Spinal cord (tissue), 10 donors: ENCODE measurements at places on chromosomes 7 and 10.

DNA sequence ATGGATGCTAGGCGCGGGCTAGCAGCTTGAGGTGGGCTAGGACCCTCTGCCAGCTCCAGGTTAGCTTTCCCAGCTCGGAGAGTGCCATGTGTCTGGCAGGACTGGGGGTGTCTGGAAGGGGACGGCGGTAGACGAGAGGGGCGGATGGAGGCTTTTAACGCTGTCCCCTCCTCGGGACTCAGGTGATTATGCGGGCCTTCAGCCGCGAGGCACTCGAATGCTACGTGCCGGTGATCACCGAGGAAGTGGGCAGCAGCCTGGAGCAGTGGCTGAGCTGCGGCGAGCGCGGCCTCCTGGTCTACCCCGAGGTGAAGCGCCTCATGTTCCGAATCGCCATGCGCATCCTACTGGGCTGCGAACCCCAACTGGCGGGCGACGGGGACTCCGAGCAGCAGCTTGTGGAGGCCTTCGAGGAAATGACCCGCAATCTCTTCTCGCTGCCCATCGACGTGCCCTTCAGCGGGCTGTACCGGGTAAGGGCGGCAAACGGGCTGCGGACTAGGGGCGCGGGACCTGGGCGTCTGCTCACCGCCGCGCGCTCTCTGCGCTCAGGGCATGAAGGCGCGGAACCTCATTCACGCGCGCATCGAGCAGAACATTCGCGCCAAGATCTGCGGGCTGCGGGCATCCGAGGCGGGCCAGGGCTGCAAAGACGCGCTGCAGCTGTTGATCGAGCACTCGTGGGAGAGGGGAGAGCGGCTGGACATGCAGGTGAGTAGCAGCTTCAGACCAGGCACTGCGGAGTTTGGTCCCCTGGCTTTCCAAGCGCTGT is 1.1 kb downstream of the CYP26A1 start:
- DNase-seq = no peak

DNA sequence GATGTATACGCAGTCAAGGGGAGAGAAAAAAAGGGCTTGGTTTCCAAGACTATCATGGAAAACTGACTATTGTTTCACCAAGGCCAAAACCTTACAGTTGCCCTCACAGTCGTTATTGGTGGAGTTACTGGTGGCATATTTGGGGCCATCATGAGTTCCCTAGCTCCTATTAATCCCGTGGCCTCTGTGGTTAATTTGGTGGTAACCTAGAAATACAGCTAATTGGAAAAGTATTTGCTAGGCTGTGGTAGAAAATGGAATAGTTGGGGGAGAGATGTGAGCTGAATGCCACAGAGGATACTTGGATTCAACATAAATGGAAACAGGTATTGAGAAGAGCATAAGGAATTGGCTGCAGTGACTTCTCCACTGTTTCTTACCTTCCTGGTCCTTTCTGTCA is 450.7 kb downstream of the KCNMA1 start:
- DNase-seq = no peak

- no peak for DNase-seq
Observed at GRCh38 chr10:117075064-117075463, 63.0 kb downstream of the VAX1 start.

- DNase-seq = no peak
Observed at GRCh38 chr10:42830237-42830636, 47.6 kb downstream of the BMS1 start.

GRCh38 chr10:8056871-8057331 is 2.4 kb downstream of the GATA3 start:
- no peak for DNase-seq

GRCh38 chr7:55593515-55594318 is 21.4 kb upstream of the VOPP1 start:
- no peak for DNase-seq

GRCh38 chr7:120114626-120115025 is 158.3 kb upstream of the KCND2 start:
- DNase-seq = no peak

DNA sequence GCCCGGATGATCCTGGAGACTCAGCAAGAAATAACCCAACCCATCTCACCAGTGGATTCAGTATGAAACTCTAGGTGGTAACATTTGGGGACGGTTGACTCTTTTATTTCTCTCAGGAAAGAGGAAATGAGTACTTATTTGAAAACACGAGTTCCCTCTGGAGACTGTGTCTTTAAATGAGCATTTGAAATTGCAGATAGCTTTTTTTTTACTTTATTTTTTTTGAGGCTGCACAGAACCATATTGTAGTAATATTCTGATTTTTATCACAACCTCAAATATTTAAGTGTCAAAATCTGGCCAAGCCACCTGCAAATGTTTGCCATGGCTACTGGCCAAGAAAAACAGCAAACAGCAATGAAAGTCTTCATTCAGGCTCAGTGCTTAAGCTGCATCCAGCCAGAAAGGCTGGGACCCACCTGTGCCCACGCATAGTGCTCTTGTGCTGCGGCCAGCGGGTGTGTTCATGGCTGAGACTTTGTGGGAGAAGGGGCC is 160.8 kb downstream of the CREB5 start:
- DNase-seq = peak; percentile 31

GRCh38 chr10:91444211-91445182 is 34.4 kb downstream of the HECTD2 start:
- no peak for DNase-seq

DNA sequence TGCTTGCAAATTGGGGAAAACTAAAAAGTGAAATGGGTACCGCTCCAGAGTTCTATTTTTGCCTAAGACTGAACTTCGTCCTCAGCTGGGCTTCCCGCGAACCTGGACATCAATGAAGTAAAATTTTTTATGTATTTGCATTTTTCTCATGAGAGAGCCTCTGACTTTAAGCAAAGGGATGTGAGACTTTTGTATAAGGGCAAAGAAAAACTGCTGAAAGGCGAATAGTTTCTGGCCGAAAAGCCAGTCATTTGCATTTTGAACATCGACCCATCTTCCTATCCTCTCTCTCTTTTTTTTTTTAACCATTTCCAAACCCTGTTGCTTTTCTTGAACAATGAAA is 573 bp downstream of the PMPCB start:
- DNase-seq = no peak

DNA sequence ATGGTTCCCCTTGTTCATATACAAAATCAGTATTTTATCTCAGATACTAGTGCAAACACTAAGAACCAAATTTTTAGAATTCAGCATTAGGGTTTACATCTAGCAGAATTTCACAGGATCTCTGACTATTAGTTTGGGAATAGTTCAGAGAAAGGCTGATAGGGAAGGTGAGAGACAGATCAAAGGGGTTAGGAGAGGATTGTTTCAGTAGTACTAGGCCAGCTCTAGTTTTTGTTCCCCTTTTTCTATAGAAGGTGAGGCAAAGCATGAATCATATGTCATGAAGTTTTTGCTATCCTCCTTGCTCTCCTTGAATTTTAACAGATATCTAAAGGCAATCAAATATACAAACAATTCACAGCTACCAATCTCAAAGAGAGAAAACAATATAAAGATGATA is 26.1 kb upstream of the CTNNA3 start:
- DNase-seq = no peak

GRCh38 chr7:136066304-136067143 is 89.4 kb upstream of the MTPN start:
- no peak for DNase-seq

GRCh38 chr7:8629504-8629903 is 196.1 kb downstream of the NXPH1 start:
- no peak for DNase-seq

GRCh38 chr10:96992721-96993120 is 160.6 kb downstream of the LCOR start:
- DNase-seq = no peak

GRCh38 chr7:115662120-115662519 is 368.4 kb downstream of the TFEC start:
- no peak for DNase-seq

GRCh38 chr7:121078701-121079227 is 90.3 kb downstream of the CPED1 start:
- DNase-seq = no peak

DNA sequence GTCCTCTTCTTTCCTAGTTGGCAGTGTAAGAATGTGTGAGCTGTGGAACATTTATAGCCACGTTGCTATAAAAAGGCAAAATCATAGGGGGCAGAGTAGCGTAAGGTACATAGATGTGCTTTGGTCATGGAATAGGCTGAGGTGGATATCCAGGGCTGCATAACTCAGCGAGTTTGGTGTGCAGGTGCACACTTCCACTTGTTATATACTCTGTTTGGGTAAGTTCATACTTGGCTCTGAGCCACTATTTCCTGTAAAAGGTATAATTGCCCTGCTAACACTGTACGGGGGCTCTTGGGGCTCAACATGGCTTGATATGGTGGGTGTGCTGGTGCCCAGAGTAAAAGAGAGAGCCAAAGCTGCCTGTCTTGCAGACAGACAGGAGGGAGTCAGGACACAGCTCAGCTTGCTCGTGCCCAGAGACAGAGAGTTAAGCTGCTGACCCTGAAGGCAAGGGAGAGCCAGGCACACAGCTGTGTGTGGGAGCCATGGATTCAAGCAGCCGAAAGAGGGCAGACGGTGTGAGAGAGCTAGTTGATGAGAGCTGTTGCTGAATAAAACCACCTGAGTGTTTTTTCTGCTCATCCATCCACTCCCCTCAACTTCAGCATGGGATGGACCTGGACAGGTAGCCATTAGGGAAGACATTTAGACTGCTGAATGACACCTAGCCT is 126.7 kb downstream of the DKK1 start:
- DNase-seq = no peak

GRCh38 chr7:3229904-3230470 is 71.1 kb upstream of the SDK1 start:
- DNase-seq = no peak

GRCh38 chr7:14606101-14606500 is 296.4 kb downstream of the DGKB start:
- DNase-seq = no peak

DNA sequence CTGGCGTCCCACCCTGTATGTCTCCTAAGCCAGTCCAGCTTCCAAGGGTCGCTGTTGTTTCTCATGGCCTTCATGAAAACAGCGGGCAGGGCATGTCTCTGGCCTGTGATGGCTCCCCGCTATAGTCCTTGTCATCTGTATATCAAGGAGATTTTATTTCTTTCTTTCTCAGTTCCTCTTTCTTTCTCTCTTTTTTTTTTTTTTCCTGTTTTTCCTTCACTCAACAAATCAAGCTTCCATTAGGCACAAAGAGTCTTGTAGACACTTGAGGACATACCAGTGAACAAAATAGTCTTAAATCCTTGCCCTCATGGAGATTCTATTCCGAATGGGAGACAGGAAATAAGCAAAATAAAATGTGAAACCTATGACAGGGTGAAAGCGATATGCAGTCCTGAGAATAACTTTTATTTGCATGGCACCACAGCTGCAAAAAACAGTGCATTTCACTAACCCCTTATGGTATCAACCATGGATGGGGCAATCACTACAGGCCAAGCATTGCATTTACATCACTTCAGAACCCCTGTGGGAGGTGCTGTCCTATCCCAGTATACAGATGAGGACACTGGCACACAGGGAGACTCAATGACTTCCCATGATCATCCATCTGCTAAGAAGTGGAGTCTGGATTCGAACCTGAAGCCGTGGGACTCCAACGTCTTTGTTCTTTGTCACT is 50.7 kb downstream of the SYPL1 start:
- no peak for DNase-seq

DNA sequence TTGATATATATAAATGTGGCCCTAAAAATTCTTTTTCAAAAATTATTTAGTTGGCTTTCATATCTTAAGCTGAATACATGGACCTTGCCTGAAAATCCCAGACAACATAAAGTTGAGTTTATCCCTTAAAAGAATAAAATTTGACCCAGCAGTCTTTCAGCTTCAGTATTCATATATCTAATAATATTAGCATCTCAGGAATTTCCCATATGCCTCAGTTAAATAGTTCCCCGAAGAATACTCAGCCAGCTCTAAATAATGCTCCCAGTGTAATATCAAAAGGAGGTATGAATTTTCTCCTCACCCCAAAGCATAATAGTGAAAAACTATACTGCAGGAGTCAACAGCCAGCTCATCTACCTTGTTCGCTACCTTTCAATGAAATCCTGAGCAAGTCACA is 145.9 kb downstream of the CTNNA3 start:
- DNase-seq = no peak

GRCh38 chr10:116655568-116655967 is 34.8 kb downstream of the PNLIPRP2 start:
- DNase-seq = no peak
